ENCODE measurements at places on chromosomes 3 and 15.

GRCh38 chr3:64766440-64766839 is 78.6 kb upstream of the ADAMTS9 start:
- no peak overlapping the region for H3K27ac ChIP-seq
- no peaks in the 10 kb centered on the region for H3K27me3 ChIP-seq
- no peaks in the 10 kb centered on the region for H3K4me1 ChIP-seq
- no peak overlapping the region for H3K4me3 ChIP-seq
- no peak for DNase-seq
- no peaks in the 10 kb centered on the region for H3K36me3 ChIP-seq

DNA sequence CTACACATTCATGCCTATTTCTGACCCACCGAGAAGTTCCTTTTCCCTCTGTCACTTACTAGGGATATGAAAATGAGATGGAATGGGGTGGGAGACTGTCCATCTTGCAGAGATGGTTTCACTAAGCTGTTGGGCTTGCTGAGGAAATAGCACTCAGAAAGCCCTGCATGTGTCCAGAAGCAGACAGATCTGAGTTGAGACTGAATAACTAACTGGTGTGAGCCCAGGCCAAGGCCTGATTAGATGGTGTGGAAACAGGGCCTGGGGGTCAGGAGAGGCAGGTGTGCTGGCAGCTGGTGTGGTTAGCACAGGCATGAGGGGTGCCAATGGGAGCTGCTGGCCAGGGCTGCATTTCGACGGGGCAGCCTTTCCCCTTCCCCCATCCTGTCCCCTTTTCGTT is 72.1 kb downstream of the CLSTN2 start:
- no peak overlapping the region for H3K27ac ChIP-seq
- no peaks in the 10 kb centered on the region for H3K36me3 ChIP-seq
- DNase-seq = no peak
- no peaks in the 10 kb centered on the region for H3K27me3 ChIP-seq
- H3K4me1 ChIP-seq = no peaks in the 10 kb centered on the region

DNA sequence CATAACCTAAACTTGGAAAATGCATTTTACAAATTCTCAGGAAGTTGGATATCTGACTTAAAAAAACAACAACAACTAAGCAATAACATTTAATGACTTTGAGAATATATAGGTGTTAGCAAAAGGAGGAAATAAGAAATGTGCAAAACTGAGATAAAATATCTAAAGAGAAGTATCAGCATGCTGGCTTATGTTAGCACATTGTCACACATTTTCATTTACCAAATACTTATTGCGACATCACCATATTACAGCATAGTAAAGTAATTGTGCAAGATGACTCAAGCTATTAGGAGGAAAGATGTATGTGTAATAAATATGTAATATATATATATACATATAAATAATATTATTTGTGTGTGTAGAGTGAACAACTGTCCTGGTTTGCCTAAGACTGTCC is 9.2 kb downstream of the PTX3 start:
- no peak overlapping the region for H3K4me3 ChIP-seq
- DNase-seq = no peak
- H3K27ac ChIP-seq = no peak overlapping the region
- H3K4me1 ChIP-seq = no peaks in the 10 kb centered on the region
- H3K27me3 ChIP-seq = no peaks in the 10 kb centered on the region
- no peaks in the 10 kb centered on the region for H3K36me3 ChIP-seq

GRCh38 chr3:126850370-126851085 is 132.4 kb upstream of the PLXNA1 start:
- no peak overlapping the region for H3K4me3 ChIP-seq
- H3K27me3 ChIP-seq = no peaks in the 10 kb centered on the region
- no peak for DNase-seq

- H3K36me3 ChIP-seq = no peaks in the 10 kb centered on the region
- peaks cover 14% of the 10 kb centered on the region for H3K4me1 ChIP-seq
- H3K27ac ChIP-seq = no peak overlapping the region
- no peak overlapping the region for H3K4me3 ChIP-seq
These were observed 1.9 kb upstream of the CCDC9B start for GRCh38 chr15:40342416-40343320.

DNA sequence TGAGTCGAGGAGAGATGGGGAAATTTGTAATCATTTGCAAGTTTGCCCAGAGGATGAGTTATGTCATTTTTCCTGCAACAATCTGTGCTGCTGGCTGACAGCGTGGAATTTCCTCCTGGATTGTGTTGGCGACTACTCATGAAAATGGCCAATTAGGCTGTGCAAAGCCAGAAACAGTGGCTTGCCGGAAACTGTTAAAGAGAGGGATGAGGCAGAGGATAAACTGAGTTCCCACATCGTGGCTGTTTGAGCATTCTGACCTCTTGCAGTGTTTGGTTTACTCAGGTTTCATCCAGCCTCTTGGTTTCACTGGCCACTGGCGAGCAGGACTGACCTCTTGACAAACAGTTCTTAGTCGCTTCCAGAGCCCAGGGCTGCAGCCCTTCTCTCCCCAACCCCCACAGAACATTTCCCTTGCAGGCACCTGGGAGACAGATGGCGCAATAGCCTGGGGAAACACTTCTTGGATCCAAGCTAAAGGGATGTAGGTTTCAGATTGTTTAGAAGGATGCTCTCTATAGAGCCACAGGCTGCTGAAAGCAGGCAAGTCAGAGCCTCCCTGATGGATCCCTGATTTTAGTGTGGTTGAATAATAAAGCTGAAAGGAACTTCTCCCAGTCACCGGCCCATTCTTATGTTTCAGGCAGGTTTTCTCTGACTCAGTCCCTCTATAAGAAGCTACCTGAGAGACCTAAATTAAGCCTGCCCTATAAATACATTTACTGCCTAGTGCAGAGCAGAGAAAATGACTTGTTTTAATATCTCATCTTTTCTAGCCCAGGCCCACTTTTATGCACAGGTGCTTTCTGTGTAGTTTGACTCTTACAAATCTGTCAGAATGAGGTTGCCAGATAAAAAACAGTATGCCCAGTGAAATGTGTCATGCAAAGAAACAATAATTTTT is 92.8 kb upstream of the UBE2E1 start:
- no peaks in the 10 kb centered on the region for H3K36me3 ChIP-seq
- H3K4me1 ChIP-seq = no peaks in the 10 kb centered on the region
- H3K27me3 ChIP-seq = no peaks in the 10 kb centered on the region
- H3K4me3 ChIP-seq = no peak overlapping the region
- no peak overlapping the region for H3K27ac ChIP-seq
- no peak for DNase-seq

- no peak overlapping the region for H3K27ac ChIP-seq
- no peaks in the 10 kb centered on the region for H3K36me3 ChIP-seq
- H3K4me1 ChIP-seq = no peaks in the 10 kb centered on the region
- H3K27me3 ChIP-seq = no peaks in the 10 kb centered on the region
- H3K4me3 ChIP-seq = no peak overlapping the region
- DNase-seq = no peak
These were observed 36.3 kb upstream of the TSC22D2 start for GRCh38 chr3:150371741-150372254.

DNA sequence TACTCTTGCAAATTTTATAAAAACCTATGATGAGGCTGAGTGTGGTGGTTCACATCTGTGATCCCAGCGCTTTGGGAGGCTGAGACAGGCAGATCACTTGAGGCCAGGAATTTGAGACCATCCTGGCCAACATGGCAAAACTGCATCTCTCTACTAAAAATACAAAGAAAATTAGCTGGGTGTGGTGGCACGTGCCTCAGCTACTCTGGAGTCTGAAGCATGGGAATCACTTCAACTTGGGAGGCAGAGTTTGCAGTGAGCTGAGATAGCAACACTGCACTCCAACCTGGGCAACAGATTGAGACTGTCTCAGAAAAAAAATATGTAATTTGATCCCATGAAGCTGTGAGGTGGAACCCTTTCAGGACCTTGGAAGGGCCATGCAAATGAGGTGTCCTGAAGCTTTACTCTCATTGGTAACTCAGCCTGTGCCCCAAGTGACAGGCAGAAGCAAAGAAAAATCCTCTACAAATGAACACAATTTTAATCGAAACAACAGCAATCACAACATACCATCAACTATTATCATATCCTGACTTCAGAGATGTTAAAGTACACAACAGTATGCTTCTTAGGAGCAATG is 84.6 kb upstream of the CDV3 start:
- peaks cover 55% of the 10 kb centered on the region for H3K4me1 ChIP-seq
- no peaks in the 10 kb centered on the region for H3K36me3 ChIP-seq
- no peak overlapping the region for H3K4me3 ChIP-seq
- no peak overlapping the region for H3K27ac ChIP-seq
- no peaks in the 10 kb centered on the region for H3K27me3 ChIP-seq

DNA sequence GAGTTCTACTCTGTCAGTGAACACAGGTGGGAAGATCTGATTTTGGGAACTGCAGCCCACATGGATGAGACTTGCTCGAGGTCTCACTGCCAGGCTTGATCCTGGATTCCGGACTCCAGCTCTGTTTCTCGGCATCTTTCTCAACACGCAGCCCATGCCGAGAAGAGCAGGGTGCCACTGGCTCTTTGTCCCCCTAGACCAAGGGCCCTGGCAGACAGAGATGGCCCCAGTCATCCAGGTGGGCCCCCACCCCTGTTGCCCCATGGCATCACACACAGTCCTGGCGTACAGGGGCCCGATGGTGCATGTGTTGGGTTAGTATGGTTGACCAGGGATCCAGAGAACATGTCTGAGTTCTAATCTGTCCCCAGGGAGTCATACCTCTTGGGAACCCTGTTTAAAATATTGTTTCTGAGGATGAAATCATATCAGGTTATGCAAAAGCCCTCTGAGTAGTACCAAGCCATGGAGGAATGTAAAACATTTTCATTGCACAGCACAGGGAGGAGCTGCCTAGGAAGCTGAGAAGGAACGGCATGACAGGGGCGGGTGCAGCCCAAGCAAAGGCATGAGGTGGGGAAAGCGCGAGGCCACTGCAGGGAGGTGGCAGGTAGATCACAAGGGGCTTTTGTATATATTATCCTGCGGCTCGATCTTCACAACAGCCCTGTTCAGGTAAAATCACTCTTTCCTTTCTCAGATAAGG is 320.6 kb downstream of the UACA start:
- no peak overlapping the region for H3K4me3 ChIP-seq
- H3K27me3 ChIP-seq = no peaks in the 10 kb centered on the region
- DNase-seq = no peak
- no peaks in the 10 kb centered on the region for H3K36me3 ChIP-seq

- H3K36me3 ChIP-seq = no peaks in the 10 kb centered on the region
- no peak for DNase-seq
- no peak overlapping the region for H3K4me3 ChIP-seq
These were observed 766.3 kb downstream of the ZNF385D start for GRCh38 chr3:20984594-20985205.

DNA sequence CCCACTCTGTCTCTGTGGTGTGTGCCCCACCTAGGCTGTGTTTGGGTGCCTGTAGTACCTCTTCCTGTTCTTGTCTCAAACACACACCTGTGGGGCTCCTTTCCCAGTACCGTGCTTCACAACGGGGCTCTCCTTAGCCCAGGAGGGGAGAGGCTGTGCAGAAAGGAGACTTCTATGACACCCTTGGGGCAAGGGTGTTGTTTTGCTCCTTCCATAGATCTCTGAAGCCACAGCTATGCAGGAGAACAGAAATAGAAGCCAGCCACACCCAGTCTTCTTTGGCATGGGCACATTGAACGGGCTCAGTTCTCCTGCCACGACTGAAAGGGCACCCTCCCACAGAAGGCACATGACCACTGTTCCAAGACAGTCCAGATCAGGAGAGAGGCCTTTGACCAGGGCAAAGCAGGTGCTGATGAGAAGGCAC is 74.3 kb downstream of the LIPC start:
- no peak overlapping the region for H3K27ac ChIP-seq
- peaks cover 11% of the 10 kb centered on the region for H3K4me1 ChIP-seq
- H3K4me3 ChIP-seq = no peak overlapping the region
- H3K27me3 ChIP-seq = no peaks in the 10 kb centered on the region
- no peaks in the 10 kb centered on the region for H3K36me3 ChIP-seq
- DNase-seq = no peak

DNA sequence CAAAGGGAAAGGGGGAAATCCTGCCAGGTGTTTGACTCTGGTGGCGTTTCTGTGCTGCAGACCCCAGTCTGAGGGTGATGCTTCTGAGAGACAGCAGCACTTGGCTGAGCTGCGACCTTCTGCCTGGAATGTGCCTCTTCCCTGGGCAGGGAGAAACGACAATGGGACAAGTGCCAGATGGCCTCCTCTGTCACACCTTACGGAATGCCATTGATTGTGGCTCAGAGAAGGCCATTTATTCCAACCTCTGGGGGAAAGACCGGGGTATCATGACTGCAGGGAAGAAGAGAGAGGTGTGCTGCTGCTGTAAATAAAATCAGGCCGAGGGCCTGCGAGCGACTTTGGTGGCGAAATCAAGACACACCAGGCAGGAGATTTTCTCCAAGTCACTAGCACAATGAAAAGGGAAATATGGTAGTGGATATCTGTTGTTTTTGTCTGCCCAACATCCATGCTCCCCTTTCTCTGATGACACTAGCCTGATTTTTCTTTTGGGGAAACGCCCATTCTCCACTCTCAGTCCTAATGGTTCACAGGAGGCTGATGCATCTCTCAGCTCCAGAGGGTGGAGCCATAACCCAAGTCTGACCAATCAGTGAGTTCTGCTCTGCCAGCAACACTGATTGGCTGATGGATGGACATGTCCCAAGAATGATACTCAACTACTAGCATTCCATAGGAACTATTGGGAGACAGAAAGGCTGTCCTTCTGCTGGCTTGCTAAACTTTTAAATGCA is 336.1 kb downstream of the FOXP1 start:
- no peak overlapping the region for H3K4me3 ChIP-seq
- no peaks in the 10 kb centered on the region for H3K36me3 ChIP-seq
- H3K4me1 ChIP-seq = peaks cover 17% of the 10 kb centered on the region
- no peak overlapping the region for H3K27ac ChIP-seq
- H3K27me3 ChIP-seq = no peaks in the 10 kb centered on the region
- DNase-seq = no peak

- no peaks in the 10 kb centered on the region for H3K36me3 ChIP-seq
- H3K27me3 ChIP-seq = no peaks in the 10 kb centered on the region
- H3K4me1 ChIP-seq = peaks cover 20% of the 10 kb centered on the region
- no peak for DNase-seq
These were observed 3.9 kb upstream of the PARP14 start for GRCh38 chr3:122676759-122677158.

GRCh38 chr3:142690613-142691012 is 33.2 kb upstream of the TRPC1 start:
- H3K4me1 ChIP-seq = no peaks in the 10 kb centered on the region
- no peaks in the 10 kb centered on the region for H3K27me3 ChIP-seq
- no peak overlapping the region for H3K27ac ChIP-seq
- no peaks in the 10 kb centered on the region for H3K36me3 ChIP-seq

DNA sequence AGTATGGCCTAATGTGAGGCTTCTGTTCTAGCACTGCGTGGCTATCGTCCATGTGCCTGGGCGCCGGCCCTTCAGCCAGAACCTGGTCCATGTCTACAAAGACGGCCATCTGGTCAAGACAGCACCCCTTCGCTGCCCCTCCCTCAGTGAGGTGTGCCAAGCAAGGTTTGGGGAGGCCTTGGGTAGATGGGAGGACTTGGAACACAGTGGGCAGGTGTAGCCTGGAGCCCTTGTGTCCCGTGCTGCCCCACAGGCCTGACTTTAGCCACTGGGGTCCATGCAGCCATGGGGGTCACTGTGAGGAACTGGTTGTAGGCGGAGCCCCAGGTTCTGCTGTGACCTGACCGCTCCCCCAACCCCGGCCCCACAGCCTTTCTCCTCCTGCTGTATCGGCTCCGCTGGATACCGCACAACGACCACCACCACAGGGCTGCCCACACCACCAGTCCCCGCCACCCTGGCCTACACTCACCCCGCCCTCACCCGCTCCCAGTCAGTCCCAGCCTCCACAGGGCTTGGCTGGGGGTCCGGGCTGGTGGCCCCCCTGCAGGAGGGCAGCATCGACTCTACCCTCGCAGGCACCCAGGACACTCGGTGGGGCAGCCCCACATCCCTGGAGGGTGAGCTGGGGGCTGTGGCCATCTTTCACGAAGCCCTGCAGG is 16.6 kb downstream of the NBEAL2 start:
- H3K4me3 ChIP-seq = no peak overlapping the region
- no peaks in the 10 kb centered on the region for H3K27me3 ChIP-seq
